NCI-H2107 (cell line): ENCODE measurements at places on chromosomes 5 and 9.

DNA sequence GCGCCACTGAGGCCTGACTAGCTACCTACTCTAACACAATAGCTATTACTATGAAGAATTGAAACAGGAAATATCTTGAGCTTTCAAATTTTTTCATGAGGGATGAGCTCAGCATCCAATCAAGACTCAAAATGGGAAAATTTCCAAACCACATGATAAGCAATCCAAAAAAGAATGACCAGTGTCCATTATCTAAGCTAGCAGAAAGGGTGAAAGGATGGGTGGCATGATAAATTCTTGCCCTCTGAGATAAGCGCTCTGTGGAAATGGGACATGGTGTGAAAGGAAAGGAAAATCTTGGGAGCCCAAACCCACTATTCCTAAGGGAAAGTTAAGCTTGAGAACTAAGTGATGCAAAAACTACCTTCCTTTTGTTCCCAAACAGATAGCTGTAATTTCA lies 170.2 kb upstream of the NREP start:
- no peak for DNase-seq

GRCh38 chr5:14420101-14420811 lies 161.3 kb upstream of the OTULINL start:
- DNase-seq, result no peak

- DNase-seq, result no peak
These were observed 62.8 kb upstream of the TLX3 start for GRCh38 chr5:171246231-171246630.

- DNase-seq, result no peak
These were observed 259.8 kb upstream of the KIF2A start for GRCh38 chr5:62046191-62046590.

- no peak for DNase-seq
These were observed 1.2 kb downstream of the SMC5 start for GRCh38 chr9:70260007-70260443.

DNA sequence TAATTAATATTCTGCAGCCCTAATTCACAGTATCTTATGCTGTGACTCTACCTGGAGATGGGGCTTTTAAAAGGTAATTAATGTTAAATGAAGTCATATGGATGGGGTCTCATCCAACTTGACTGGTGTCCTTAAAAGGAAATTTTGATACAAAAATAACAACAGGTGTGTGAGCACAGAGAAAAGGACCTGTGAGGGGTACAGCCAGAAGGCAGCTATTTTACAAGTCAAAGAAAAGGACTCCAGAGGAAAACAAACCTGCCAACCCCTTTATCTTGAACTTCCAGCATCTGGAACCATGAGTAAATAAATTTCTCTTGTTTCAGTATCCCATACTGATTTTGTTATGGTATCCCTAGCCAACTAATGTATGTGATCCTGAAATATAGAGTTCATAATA lies 250.3 kb downstream of the TMEM232 start:
- no peak for DNase-seq
